NCI-H1694 (cell line): ENCODE measurements at places on chromosomes 7 and 10.
A peak's percentile ranks its signal among the peaks of the same experiment; 100 is the strongest.

DNA sequence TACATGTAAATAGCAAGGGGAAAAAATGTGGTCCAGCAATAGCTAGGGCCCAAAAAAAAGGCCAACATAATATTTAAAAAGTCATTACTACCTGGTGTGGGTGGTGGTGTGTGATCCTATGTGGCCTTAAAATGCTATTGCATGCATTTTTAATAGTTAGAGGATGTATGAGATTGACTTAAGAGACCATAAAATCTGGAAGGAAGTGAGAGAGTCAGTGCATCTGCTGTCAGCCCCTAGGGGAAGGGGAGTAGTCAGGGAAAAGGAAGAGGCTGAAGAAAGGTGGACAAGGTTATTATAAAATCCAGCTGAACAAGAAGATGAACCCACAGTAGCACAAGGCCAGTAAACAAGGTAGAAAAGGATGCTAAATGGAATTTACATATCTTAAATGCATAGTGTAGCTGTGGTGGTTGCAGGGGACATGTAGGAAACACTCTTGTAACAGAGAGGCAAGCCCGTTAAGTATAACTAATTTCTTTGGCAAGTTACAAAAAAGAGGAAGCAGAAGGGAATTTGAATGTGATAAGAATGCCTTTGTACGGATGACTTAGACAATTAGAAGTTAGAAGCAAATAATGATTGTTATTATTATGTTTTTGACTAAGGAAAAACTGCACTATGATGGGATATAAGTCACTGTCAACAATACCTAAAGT, 11.9 kb upstream of the NDUFA5 start:
- no peak for DNase-seq

- DNase-seq, result no peak
Observed at GRCh38 chr10:60518745-60519144, 129.1 kb upstream of the ANK3 start.

GRCh38 chr10:52376694-52377354, 62.7 kb downstream of the DKK1 start:
- DNase-seq, result no peak

DNA sequence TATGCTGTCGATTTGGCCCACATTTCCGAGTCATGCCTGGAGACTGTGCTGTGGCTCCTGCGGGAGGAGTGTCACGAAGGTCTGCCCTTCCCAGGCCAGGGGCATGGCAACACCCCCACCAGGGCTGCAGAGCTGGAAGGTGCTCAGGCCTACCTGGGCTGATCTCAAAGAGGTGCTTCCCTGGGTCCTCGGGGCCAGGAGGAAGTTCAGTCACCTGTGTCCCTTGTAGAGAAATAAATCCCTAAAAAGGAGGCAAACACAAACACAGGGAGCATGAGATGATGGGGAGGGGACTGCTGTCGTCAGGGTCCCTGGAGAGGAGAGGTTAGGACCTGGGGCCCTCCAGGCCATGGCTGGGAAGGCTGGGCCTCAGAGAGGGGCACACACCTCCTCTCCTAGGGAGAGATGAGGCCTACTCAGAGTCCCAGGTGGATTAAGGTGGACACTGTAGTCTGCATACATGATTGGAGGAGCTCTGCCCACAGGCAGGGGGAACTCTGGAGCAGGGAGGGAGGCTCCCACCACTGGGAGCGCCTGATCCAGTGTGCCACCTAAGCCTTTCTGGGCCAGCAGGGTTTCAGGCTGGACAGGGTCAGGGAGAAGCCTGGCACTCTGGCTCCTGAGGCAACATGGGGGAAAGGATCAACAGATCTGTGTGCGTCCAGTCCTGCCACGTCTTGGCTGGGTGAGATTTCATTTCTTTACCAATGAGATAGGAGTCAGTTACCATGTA, 49.4 kb downstream of the ARHGAP22 start:
- DNase-seq, result no peak

- DNase-seq, result peak; percentile 13
Observed at GRCh38 chr10:98170249-98171117, 36.0 kb downstream of the R3HCC1L start.
